Tibial nerve (tissue), 4 donors: ENCODE measurements at places on chromosomes 3 and 15.
A peak's percentile ranks its signal among the peaks of the same experiment; 100 is the strongest.

GRCh38 chr3:197417441-197417840, 119.0 kb upstream of the DLG1 start:
- no peak overlapping the region for H3K4me3 ChIP-seq
- no peak for DNase-seq
- no peaks in the 10 kb centered on the region for H3K36me3 ChIP-seq

DNA sequence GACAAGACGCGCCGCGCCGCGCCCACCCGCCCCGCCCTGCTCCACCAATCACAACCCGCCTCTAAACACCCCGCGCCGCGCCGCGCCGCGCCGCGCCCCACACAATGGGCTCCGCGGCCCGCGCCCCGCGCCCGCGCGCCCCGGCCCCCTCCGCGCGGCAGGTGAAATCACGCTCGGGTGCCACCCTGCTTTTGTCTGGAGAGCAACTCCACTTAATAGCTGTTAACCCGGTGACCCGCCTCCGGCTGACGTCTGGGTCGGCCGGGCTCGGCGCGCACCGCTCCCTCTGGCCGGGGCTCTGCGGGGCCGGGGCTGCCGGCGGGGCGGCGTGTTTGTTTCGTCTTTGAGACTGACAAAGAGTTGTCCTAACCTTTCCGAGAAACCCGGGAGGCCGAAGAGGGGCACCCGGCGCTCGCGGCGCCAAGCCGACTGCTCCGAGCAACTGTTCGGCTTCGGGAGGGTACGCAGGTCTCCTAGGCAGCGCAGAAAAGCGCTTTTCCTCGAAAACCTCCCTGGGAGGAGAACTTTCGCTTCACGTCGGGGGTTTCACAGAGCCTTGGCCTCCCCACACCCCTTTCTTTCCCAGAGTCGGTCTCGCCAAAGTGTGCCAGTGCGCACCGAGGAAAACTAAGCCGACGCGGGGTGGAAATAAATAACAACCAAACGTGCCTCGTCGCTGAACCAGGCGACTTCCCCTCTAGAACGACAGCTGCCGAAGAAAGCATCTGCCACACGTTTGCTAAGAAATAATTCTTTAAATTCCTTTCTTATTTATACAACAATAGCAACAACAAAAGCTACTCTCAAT, 518.4 kb downstream of the FOXP1 start:
- H3K4me1 ChIP-seq = peaks cover 37% of the 10 kb centered on the region
- H3K36me3 ChIP-seq = no peaks in the 10 kb centered on the region
- DNase-seq = peak; percentile 39
- peak overlapping the region; percentile 95 for H3K27ac ChIP-seq
- peak overlapping the region; percentile 72 for H3K4me3 ChIP-seq
- no peaks in the 10 kb centered on the region for H3K27me3 ChIP-seq

- no peak overlapping the region for H3K4me3 ChIP-seq
- no peak overlapping the region for H3K27ac ChIP-seq
- no peaks in the 10 kb centered on the region for H3K36me3 ChIP-seq
- DNase-seq = no peak
- H3K4me1 ChIP-seq = no peaks in the 10 kb centered on the region
Measured at GRCh38 chr3:62065985-62066693, 307.2 kb downstream of the FEZF2 start.

DNA sequence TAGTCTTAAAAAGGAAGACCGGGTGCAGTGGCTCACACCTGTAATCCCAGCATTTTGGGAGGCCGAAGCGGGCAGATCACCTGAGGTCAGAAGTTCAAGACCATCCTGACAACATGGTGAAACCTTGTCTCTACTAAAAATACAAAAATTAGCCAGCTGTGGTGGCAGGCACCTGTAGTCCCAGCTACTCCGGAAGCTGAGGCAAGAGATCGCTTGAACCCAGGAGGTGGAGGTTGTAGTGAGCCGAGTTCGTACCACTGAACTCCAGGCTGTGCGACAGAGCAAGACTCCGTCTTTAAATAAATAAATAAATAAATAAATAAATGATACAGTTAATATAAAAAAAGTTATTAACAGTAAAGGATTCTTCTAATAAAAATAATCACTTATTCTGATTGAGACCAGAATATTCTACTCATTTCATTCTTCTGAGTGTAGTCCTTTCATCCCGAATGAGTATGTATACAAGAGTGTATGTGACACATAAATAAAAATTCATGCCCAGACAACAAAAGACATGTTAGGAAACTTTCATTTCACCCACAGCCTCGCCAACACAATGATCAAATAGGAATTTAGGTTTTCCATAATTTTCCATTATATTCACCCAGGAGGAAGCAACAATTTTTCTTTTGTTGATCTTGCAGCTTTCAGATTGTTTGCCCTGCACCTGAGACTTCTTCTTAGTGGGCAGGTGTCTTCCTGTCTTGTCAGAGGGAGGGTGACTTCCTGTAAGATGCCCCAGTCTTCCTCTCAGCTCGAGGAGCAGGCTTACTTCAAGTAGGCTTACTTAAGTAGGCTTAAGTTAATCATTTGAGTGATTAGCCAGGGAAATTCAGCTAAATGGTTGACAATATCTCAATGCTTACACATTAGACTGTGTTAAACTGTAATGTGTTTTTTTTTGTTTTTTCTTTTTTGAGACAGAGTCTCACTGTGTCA, 7.8 kb upstream of the NUP210 start:
- no peaks in the 10 kb centered on the region for H3K36me3 ChIP-seq
- H3K27me3 ChIP-seq = no peaks in the 10 kb centered on the region
- no peak overlapping the region for H3K4me3 ChIP-seq

- H3K4me3 ChIP-seq = no peak overlapping the region
- no peak for DNase-seq
- H3K4me1 ChIP-seq = no peaks in the 10 kb centered on the region
- H3K36me3 ChIP-seq = no peaks in the 10 kb centered on the region
- H3K27me3 ChIP-seq = no peaks in the 10 kb centered on the region
Measured at GRCh38 chr15:68812597-68813431, 7.9 kb downstream of the ANP32A start.

DNA sequence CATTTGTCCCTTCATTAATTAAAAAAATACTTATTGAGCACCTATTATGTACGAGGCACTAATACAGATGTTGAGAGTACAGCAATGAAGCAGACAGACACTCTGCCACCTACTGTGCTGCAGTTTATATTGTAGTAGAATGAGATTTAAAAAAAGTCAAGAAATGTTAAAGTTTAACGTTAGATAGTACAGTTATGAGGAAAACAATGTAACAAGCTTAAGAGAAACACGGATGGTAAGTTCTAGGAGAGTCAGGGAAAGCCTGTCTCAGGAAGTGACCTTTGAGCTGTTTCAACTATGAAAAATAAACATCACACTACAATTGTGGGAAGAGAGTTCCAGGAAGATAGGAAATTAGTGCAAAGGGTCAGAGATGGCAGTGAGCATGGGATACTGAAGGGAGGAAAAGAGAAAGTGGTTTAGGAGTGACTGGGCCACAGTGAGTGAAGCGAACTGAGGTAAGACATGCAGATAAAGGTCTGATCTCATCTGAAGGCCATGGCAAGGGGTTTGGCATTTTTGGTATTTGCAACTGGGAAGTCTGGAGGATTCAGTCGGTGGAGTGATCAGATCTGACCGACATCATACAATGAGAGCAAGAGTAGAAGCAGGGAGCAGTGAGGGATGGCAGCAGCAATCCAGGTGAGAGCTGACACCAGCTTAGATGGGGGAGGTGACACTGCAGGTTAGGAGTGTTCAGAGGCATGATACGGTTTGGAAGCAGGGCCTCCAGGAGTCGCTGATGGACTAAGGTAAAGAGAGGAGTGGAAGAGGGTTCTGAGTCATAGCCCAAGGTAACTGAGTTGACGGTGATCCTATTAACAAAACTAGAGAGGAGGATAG, 28.5 kb downstream of the PLSCR4 start:
- no peak for DNase-seq
- H3K27me3 ChIP-seq = no peaks in the 10 kb centered on the region
- no peak overlapping the region for H3K4me3 ChIP-seq
- H3K4me1 ChIP-seq = peaks cover 18% of the 10 kb centered on the region
- H3K36me3 ChIP-seq = peaks cover 4% of the 10 kb centered on the region
- H3K27ac ChIP-seq = peak overlapping the region; percentile 52

DNA sequence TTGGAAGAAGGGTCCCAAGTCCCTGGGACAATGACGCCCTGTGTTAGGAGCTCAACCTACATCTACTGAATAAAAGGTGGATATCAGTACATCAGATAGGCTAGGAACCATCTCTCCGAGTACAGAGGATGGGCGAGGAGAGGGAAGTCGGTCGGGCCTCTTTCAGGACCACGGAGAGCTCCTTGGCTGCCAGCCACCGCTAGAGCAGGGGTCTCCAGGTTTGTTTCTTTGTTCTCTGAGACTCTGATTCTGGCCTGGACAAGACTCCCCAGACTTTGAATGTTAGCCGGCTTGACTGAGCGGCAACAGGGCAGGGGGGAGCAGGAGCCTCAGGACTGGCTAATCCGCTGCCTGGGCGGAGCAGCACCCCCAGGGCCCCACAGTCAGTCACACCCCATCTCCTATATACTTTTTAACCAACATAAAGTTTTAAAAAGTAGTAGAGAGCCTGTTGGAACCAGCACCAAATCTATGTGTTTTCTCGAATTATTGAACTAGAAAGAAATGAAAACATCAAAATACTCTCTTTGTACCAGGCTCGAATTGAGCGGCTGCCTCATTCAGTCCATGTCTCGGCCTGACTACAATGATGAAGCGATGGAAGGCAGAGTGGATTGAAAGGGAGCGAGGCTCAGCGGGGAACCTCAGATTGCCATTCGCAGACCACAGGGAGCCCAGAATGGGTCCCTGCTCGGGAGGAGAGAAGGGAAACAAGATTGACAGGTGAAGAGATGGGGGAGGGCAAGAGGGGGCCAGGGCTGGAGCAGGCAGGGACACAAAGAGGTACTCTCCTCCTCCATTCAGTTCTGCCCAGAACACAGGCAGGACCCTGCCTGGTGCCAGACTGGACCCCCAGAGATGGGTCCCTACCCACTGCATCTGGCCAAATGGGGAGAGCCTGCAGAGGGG, 131.6 kb downstream of the TPRA1 start:
- H3K27ac ChIP-seq = no peak overlapping the region
- H3K4me1 ChIP-seq = peaks cover 21% of the 10 kb centered on the region
- no peak overlapping the region for H3K4me3 ChIP-seq

DNA sequence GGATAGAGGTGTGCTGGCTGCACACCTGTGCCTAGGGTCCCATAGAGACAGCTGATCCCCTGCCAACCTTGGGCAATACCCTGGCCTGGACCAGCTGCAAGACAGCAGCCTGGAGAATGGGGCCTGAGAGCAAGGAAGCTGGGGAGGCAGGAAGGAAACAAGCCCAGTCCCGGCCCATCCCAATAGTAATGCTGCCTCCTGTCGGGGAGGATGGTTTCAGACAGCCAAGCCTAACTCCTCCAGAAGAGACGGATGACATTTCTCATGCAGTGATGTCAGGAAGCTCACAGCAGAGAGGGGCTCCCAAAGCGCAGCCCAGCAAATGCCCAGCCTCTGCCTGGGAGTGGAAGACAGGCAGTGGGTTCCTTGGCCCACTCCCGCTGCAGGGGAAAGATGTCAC, 408.8 kb downstream of the OCA2 start:
- no peak overlapping the region for H3K27ac ChIP-seq
- H3K36me3 ChIP-seq = no peaks in the 10 kb centered on the region
- no peak overlapping the region for H3K4me3 ChIP-seq
- no peaks in the 10 kb centered on the region for H3K27me3 ChIP-seq
- no peaks in the 10 kb centered on the region for H3K4me1 ChIP-seq
